Stimulated activated CD8-positive, alpha-beta memory T cell treated with anti-CD3 and anti-CD28 coated beads, Interleukin-2, amount 100 ng/mL, for 1 hour (primary cell): ENCODE measurements at places on chromosomes 7 and 10.

DNA sequence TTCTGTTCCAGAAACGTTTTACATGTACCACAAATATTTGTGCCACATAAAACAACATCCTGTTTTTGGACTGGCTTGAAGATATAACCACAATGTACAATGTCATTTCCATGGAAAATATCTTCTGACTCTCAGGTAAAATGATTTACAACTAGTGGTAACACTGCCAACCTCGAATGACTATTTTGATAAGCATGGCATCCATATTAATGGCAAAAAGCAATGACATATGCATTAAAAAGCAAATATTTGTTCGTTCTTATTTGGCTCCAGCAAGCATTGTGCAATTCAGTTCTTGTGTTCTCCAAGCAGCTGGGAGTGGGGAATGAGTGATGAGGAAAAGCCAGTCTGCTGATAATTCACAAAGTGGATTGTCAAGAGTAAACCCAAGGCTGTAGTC, 289.0 kb downstream of the PLXDC2 start:
- no peak for DNase-seq

DNA sequence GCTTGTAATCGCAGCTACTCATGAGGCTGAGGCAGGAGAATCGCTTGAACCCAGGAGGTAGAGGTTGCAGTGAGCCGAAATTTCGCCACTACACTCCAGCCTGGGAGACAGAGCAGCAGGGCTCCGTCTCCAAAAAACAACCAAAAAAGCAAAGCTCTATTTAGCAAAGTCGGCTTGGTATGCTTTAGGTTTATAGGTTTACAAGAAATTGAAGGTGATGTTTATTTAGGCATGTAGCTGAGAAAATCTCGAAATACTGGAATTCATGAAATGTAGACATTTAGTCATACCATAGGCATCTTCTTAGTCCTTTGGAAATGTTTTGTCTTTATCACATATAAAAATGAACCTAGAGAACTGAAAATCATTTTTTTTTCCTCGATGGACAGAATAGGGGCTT, 453.8 kb upstream of the ANKRD30A start:
- no peak for DNase-seq

GRCh38 chr7:50723173-50723572, 59.5 kb downstream of the GRB10 start:
- no peak for DNase-seq

GRCh38 chr7:128106821-128107220, 75.6 kb upstream of the LRRC4 start:
- no peak for DNase-seq

DNA sequence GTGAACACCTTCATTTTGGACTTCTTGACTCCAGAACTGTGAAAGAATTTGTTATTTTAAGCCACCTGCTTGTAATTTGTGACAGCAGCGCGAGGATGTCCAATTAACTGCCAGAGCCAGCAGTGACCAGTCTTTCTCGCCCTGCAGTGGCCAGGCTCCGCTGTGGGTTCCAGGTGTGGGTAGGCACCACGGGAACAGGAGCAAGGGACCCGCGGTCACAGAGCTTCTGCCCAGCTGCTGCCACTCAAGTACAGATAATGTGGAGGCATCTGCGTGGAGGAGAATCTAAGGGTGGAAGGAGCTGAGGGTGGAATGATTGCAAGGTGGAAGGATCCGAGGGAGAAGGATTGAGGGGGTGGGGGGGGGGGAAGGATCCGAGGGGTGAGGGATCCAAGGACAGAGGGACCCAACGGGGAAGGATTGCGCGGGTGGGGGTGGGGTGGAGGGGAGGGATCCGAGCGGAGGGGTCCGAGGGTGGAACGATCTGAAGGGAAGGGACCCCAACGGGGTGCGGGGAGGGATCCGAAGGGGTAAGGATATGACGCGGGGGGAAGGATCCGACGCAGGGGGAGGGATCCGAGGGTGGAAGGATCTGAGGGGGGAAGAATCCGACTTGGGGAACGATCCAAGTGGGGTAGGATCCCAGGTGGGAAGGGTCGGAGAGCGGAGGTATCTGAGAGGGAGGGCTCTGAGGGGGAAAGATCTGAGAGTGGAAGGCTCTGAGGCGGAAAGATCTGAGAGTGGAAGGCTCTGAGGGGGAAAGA, 3.6 kb downstream of the CALY start:
- DNase-seq, result no peak

- DNase-seq, result no peak
Measured at GRCh38 chr7:127833641-127834040, 181.6 kb downstream of the SND1 start.

GRCh38 chr7:107315716-107316220, 147.0 kb downstream of the HBP1 start:
- DNase-seq, result no peak
